ENCODE measurements at places on chromosomes 2 and 18. TPM values are rescaled to one million over a fixed set of nuclear protein-coding genes. Genes with fewer than 3 reads are reported as not detected.

RNF149 gene
- 23.3 TPM for polyA plus RNA-seq

DNA sequence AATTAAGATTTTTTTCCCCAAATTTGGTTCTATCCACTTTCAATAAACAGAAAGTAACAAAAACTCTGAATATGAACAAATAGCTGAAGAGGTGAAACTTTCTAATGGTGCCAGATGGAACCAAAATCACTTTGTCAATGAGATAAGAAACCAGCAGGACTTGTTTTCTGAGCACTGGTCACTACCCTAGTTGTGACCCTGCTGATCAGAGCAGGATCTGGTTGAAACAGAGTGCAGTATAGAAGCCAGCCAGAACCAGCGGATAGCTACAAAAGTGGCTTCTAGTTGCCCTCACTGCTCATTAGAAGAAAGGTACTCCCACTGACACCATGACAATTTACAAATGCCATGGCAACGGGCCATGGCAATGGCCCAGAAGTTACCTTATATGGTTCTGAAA lies 158.3 kb upstream of the PIEZO2 start:
- H3K27me3 ChIP-seq = no peaks in the 10 kb centered on the region
- no peak overlapping the region for H3K4me3 ChIP-seq
- H3K4me1 ChIP-seq = no peaks in the 10 kb centered on the region
- no peak for DNase-seq
- no peaks in the 10 kb centered on the region for H3K36me3 ChIP-seq

- no peak overlapping the region for H3K4me3 ChIP-seq
- H3K36me3 ChIP-seq = no peaks in the 10 kb centered on the region
- H3K4me1 ChIP-seq = no peaks in the 10 kb centered on the region
- no peaks in the 10 kb centered on the region for H3K27me3 ChIP-seq
Measured at GRCh38 chr2:143068509-143068908, 60.7 kb upstream of the ARHGAP15 start.

- no peaks in the 10 kb centered on the region for H3K36me3 ChIP-seq
- no peak for DNase-seq
- no peaks in the 10 kb centered on the region for H3K27me3 ChIP-seq
- H3K4me1 ChIP-seq = no peaks in the 10 kb centered on the region
Measured at GRCh38 chr18:60976976-60977375, 356.3 kb upstream of the CDH20 start.

DNA sequence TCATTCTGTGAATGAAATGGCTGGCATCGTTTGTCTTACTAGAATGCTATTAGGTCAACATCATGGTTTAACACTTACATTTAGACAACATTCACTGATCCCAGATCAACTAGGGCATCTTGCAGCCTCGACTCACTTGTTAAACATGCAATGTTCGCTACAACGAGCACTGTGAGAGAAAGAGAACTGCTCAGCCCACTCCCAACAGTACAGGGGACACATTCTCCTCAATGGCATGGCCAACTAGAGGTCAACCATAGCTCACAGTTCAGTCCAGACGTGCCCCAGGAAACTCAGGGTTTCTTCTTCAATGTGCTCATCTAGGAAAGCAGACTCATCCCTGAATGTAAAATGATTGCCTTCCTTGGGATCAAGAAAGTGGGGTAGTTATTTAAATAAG lies 5.9 kb downstream of the WIPF1 start:
- H3K4me1 ChIP-seq = peaks cover 9% of the 10 kb centered on the region
- peaks cover 17% of the 10 kb centered on the region for H3K27me3 ChIP-seq
- no peak overlapping the region for H3K27ac ChIP-seq
- no peak overlapping the region for H3K4me3 ChIP-seq
- DNase-seq = no peak
- no peaks in the 10 kb centered on the region for H3K36me3 ChIP-seq

- H3K27ac ChIP-seq = no peak overlapping the region
- peak; percentile 11 for DNase-seq
- H3K27me3 ChIP-seq = no peaks in the 10 kb centered on the region
- H3K4me3 ChIP-seq = no peak overlapping the region
- H3K4me1 ChIP-seq = peaks cover 2% of the 10 kb centered on the region
Measured at GRCh38 chr2:216696751-216697560, 1.6 kb upstream of the IGFBP5 start.

DNA sequence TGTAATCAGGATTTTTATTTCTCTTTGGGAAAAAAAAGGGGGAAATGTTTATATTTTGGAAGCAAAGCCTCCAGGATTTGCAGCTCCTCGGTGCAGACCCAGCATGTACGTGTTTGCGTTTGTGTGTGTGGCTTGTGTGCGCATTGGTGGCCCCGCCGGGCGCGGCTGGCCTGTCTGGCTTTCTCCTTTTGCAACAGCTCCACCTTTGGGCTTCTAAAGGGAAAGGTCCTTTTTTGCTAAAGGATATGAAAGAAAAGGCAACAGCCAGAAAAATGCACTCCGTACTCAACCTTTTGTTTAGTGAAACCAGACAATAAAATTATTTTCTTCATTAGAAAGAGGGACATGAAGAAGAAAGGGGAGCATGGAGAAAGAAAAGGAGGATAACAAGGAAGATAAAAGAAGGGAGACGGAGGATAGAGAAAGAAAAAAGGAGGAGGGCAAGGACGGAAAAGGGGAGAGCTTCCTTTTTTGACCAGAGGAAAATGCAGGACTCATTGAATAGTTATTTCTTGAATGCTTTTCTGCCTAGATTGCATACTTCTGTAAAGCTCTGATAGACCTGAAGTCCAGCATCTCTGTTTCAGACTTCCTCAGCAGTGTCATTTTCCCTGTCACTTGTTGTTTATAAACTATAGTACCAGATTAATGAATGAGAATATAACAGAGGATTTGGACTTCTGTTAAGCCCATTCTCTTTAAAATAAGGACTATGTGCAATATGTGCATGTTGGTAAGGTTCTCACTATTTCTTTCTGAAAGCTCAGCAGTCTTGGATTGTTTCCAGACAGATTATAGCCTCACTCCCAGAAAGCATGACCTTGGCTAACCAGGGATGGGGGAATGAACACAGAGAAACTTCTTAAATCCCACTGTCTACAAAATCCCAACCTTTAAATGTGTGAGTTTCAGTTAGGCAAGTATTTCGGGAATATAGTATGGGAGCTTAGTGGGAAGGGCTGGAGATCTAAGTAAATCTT lies 563.1 kb upstream of the PIK3C3 start:
- no peak for DNase-seq
- no peaks in the 10 kb centered on the region for H3K27me3 ChIP-seq
- H3K4me3 ChIP-seq = no peak overlapping the region
- H3K27ac ChIP-seq = no peak overlapping the region
- no peaks in the 10 kb centered on the region for H3K4me1 ChIP-seq

MC5R gene
- not detected for polyA plus RNA-seq

SP140 gene
- 0.19 TPM for polyA plus RNA-seq

DNA sequence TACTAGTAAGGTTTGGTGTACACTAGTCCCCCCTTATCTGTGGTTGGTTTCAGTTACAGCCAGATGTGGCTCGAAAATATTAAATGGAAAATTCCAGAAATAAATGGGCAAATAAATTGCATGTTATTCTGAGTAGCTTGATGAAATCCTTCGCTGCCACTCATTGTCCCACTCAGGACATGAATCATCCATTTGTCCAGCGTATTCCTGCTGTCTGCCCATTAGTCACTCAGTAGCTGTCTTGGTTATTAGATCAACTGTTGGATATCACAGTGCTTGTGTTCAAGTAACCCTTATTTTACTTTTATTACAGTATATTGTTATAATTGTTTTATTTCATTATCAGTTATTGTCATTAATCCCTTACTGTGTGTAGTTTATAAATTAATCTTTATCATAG lies 21.7 kb downstream of the ZDBF2 start:
- H3K27me3 ChIP-seq = no peaks in the 10 kb centered on the region
- no peak for DNase-seq
- H3K4me1 ChIP-seq = no peaks in the 10 kb centered on the region
- no peak overlapping the region for H3K27ac ChIP-seq
- no peaks in the 10 kb centered on the region for H3K36me3 ChIP-seq
- no peak overlapping the region for H3K4me3 ChIP-seq

ASIC4 gene
- 19.0 TPM for polyA plus RNA-seq

- H3K4me1 ChIP-seq = no peaks in the 10 kb centered on the region
- H3K4me3 ChIP-seq = no peak overlapping the region
- no peak for DNase-seq
Measured at GRCh38 chr18:32761231-32761630, 11.6 kb downstream of the KLHL14 start.

DNA sequence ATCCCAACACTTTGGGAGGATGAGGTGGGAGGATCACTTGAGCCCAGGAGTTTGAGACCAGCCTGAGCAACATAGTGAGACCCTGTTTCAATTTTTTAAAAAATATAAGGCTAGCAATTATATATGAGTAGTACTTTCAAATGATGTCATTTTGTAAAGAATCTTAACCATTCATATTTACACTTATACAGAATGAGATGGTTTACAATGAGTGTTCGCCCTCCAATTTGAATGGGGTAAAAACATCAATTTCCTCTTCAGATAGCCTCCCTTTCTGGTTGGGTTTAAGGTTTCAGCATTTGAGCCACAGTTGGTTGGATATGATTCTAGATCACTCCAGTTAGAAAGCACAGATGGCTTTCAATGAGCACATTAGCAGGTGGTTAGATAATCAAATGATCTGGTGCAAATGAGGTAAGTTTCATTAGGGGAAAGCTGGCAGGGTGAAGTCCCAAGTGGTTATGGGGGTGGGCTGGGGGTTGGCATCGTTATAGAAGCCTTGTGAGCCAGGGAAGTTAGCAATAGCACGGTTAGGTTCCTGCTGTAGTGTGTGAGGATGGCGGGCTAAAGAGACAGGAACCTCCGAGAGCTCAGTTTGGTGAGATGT lies 63.9 kb downstream of the TRPM8 start:
- H3K27me3 ChIP-seq = peaks cover 4% of the 10 kb centered on the region
- DNase-seq = no peak
- H3K27ac ChIP-seq = no peak overlapping the region

GRCh38 chr2:236579746-236580315 lies 10.2 kb downstream of the ACKR3 start:
- peaks cover 3% of the 10 kb centered on the region for H3K27me3 ChIP-seq
- no peaks in the 10 kb centered on the region for H3K4me1 ChIP-seq
- no peak overlapping the region for H3K4me3 ChIP-seq
- H3K36me3 ChIP-seq = no peaks in the 10 kb centered on the region
- DNase-seq = no peak
- H3K27ac ChIP-seq = no peak overlapping the region

DNA sequence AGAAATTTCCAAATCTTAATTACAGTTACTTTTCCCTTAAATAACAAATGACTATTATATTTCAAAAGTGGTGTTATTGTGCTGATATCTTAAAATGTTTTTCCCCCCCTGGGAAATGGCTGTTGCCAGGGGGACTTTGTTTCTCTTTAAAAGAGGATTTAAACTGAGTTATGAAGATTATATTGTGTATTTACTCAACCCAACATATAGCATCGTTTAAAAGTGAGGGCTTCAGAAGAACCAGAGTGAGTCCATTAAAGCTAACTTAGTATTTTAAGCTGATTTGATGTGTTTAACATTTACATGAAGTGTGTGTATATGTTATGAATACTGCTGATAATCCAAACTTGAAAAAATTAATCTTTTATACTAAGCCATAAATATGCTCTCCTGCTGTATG lies 81.6 kb downstream of the COL5A2 start:
- no peak overlapping the region for H3K4me3 ChIP-seq
- no peaks in the 10 kb centered on the region for H3K27me3 ChIP-seq
- no peak overlapping the region for H3K27ac ChIP-seq
- no peaks in the 10 kb centered on the region for H3K4me1 ChIP-seq
- H3K36me3 ChIP-seq = no peaks in the 10 kb centered on the region

GRCh38 chr2:29228947-29229346 lies 113.7 kb downstream of the CLIP4 start:
- no peaks in the 10 kb centered on the region for H3K36me3 ChIP-seq
- no peaks in the 10 kb centered on the region for H3K4me1 ChIP-seq
- H3K27ac ChIP-seq = no peak overlapping the region
- H3K27me3 ChIP-seq = peaks cover 10% of the 10 kb centered on the region
- DNase-seq = no peak
- no peak overlapping the region for H3K4me3 ChIP-seq

DNA sequence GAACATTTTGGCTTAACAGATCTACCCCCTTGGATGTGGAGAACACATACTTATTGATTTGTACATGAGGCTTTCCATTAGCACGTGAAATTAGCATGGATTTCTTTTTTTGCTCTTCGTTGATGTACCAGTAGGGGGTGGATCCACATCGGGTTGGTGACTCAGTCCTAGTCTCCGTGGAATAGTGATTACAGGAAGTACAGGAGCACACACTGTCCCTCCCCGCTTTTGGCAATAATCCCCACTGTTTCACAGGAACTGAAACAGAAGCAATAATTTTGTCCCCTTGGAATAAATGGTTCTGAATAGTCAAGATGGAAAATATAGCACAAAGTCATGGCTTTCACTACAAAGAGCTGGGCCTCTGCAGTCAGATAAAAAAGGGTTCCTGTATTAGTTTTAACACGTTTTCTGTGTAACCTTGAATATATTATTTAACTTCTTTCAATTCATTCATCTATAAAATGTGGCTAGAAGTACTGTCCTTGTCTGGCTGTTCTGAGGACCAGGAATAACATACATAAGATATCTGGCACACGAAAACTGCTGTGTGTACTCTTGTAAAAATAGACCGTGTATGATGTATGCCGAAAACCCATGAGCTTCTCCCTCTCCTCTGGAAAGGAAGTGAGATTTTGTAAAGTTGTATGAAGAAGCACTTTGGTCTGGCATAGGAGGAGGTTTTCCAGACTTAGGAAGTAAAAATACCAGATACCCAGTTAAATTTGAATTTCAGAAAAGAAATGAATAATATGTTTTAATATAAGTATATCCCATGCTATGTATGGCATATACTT lies 229.2 kb downstream of the GALR1 start:
- no peak overlapping the region for H3K4me3 ChIP-seq
- no peaks in the 10 kb centered on the region for H3K36me3 ChIP-seq
- no peaks in the 10 kb centered on the region for H3K27me3 ChIP-seq
- H3K27ac ChIP-seq = no peak overlapping the region
- H3K4me1 ChIP-seq = no peaks in the 10 kb centered on the region

- H3K4me3 ChIP-seq = no peak overlapping the region
- no peaks in the 10 kb centered on the region for H3K36me3 ChIP-seq
- H3K27me3 ChIP-seq = no peaks in the 10 kb centered on the region
- DNase-seq = no peak
Measured at GRCh38 chr18:55221622-55222021, 262.4 kb upstream of the CCDC68 start.

DNA sequence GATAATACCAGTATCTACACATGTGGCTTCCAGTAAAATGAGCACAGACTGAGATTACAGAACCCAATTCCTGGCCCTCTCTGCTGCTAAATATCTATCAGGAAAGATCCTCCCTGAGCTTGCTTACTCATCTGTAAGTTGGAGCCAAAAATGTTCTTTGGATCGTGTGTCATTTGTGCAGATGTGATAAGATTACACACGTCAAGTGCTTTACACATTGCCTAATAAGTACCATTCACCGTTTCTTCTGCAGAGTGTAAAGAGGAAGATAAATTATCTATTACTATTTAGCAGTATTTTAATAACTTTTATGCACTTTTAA lies 23.2 kb upstream of the SLC20A1 start:
- DNase-seq = no peak
- peaks cover 6% of the 10 kb centered on the region for H3K4me1 ChIP-seq
- no peaks in the 10 kb centered on the region for H3K36me3 ChIP-seq
- H3K27me3 ChIP-seq = no peaks in the 10 kb centered on the region

Data from K562 (cell line).